ENCODE measurements at places on chromosomes 7 and 10.

- DNase-seq, result no peak
These were observed 95.0 kb downstream of the DYNC1I1 start for GRCh38 chr7:95867309-95867708.

DNA sequence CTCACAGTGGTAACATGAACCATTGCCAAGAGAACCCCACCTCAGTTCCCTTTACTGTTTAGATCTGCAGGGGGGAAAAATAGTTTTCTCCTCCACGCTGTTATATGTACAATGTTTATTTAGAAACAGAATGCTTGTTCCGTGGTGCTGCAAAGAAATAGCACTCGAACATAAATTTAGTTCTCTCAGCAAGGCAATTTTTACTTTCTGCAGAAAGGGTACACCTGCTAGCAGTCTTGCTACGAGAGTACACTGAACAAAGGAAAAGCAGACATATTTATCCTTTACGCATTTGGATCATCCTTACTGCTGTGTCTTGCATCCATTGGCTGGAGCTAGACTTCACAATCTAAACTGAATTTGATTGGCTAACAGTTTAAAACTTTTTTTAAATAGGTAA, 178.5 kb downstream of the HECW1 start:
- no peak for DNase-seq

DNA sequence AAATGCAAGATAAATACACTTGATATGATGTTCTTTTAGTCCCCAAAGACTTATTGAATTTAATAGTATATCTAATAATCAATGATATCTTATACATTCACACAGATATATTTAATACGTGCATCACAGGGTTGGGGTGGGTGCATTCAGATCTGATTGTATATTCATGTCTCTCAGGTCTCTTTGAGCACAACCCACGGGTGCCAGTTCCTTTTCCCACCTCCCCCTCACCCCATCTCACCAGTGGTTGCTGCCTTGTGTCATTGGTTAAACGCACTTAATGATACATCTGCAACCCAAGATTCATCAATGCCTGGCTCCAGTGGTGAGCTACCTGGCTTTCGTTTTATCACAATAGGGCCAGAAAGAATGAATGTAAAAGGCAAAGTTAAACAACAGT, 6.2 kb downstream of the LRIT1 start:
- no peak for DNase-seq

GRCh38 chr7:3606436-3606835, 305.4 kb downstream of the SDK1 start:
- DNase-seq, result no peak

GRCh38 chr10:4541292-4541691, 284.7 kb upstream of the AKR1E2 start:
- DNase-seq, result no peak

DNA sequence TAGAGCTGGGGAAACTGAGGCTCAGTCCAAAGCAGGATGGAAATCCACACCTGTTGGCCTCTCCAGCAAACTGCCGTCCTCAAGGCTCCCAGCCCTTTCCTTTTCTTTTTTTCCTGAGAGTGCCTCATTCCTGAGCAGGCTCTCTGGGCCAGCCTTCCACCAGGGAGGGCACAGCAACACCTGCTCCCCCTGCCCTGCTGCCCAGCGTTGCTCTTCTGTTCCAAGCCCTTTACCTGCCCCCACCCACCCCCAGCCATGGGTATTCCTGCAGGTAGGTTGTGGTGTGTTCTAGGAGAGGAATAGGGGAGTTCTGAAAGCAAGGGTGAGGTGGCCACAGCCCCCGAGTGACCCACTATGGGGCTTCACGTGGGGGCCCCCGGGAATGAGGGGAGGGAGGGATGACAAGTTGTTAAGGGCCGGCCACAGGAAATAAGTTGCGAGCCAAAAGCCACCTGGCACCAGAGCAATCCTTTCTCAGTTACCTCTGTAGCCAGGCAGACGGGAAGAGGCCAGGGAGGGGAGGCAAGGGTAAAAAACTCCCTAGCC, 19.3 kb downstream of the VSIR start:
- DNase-seq, result no peak

- DNase-seq, result no peak
These were observed 83.7 kb upstream of the DUSP5 start for GRCh38 chr10:110413903-110414547.

DNA sequence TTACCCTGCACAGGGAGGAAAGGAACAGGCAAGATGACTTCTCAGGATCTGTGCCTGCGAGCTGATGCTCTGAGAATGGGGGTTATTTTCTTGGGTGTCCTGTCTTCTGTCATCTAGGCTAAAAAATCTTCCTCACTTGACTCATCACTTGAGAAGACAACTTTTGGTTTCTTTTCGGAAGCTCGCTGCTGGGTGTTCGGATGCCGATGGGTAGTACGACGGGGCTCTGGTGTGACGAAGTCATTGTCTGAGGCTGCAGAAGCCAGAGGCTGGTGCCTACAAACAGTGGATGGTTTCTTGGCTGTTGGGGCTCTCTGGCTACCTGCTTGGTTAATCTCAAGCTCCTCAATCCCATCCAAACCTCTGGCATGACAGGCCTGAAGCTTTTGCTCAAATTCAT, 92.2 kb downstream of the NPSR1 start:
- no peak for DNase-seq

- no peak for DNase-seq
These were observed 179.5 kb downstream of the REEP3 start for GRCh38 chr10:63700631-63701156.

GRCh38 chr10:78659598-78659967, 409.2 kb upstream of the ZMIZ1 start:
- DNase-seq, result no peak

DNA sequence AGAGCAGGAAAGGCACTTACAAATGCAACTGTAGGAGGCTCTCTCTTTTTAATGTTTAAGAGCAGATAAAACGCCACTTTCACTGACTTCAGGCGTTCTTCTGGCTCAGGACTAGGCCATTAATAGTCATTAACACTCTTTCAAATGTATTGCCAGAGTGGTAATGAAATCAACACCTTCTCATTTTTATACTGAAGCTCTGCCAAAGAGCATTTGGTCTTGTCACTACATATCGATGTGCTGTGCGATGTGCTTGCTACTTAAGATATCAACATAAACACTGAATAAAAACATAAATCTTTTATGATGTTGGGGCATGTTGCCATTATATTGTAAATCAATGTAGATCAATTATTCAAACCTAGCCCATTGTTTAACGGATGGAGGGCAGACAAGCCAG, 634.7 kb downstream of the ARL4A start:
- DNase-seq, result no peak

DNA sequence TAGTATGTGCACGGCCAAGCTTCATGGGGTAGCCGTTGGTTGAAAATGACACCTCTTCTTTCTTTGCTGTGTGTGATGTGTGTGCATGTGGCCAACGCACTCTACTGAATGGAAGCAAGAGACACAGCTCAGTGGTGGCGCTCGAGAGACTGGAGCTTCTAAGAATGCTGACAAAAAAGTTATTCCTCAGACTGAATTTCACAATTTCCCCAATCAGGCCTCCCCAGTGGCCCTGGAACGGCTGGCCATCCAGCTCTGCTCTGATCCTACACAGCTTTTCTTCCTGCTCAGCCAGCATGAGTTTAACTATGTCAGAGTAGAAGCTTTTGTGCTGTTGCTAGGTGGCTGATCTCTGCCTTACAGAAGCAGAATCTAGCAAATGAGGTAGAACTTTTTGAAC, 186.7 kb upstream of the PLXDC2 start:
- DNase-seq, result peak; percentile 86

GRCh38 chr10:133141144-133141957, 18.7 kb upstream of the KNDC1 start:
- no peak for DNase-seq

GRCh38 chr7:129739427-129739826, 127.9 kb downstream of the NRF1 start:
- DNase-seq, result no peak

GRCh38 chr10:18501198-18501597, 150.2 kb downstream of the NSUN6 start:
- DNase-seq, result peak; percentile 40

DNA sequence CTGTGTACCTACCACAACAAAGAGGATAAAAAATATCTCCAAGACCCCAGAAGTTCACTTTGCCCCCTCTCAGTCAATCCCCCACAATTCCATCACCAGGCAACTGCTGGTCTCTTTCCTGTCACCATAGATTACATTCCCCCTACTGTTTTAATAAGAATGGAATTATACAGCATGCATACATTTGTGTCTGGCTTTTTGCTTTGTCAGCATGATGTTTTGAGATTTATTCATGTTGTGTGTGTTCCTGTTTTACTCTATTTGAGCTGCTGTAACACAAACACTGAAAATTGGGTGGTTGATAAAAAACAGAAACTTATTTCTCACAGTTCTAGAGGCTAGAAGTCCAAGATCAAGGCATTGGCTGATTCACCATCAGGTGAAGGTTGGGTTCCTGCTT, 214.5 kb upstream of the IGFBP3 start:
- DNase-seq, result no peak

GRCh38 chr10:73899423-73899822, 11.5 kb upstream of the PLAU start:
- peak; percentile 21 for DNase-seq

- DNase-seq, result no peak
These were observed 14.2 kb downstream of the MBL2 start for GRCh38 chr10:52758406-52758805.

DNA sequence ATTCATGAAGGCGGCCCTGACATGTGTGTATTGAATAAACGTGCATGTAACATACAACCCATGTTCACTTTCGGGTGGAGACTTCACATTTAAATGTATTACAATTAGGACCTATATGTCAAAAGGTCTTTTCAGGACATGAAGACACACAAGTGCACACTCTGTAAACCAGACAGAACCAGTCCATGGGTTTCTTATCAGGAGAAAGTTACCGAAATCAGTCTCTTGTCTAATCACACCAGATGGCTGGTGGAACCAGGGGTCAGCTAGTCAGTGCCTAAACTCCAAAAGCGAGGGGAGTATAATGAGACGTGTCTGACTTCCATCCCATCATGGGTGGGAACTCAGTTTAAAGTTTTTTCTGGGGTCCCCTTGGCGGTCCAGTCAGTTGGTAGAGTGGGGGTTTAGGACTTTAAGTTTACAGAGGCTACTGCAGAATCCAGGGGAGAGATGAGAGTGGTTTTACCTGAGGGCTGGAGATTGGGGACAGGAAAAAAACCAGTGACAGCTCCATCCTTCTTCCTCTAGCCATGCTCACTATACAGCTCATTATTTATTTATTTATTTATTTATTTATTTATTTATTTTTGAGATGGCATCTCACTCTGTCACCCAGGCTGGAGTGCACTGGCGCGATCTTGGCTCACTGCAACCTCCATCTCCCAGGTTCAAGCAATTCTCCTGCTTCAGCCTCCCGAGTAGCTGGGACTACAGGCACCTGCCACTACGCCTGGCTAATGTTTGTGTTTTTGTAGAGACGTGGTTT, 251.3 kb upstream of the LYZL1 start:
- peak; percentile 56 for DNase-seq
